ENCODE measurements at places on chromosomes 6 and 20.

DNA sequence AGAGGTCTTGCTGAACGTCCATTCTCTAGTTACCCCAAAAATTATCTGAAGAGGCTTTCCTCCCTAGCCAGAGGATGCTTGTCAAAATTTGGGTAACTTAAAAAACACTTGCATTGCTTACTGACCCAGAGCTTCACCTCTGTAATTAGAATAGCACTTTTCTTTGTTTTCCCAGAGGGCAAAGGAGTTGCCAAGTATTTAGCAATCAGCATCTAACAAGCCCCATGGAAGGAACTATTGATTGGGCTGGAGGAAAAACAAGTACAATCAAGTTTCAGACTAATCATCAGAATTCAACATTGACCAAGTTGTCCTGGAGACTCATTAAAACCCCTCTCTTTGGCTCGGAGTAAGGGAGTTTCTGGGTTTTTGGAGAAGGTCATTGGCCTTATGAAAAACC is 226.4 kb downstream of the TBC1D7 start:
- no peak for DNase-seq

- no peak for DNase-seq
These were observed 19.8 kb downstream of the SYNDIG1 start for GRCh38 chr20:24489193-24489592.

DNA sequence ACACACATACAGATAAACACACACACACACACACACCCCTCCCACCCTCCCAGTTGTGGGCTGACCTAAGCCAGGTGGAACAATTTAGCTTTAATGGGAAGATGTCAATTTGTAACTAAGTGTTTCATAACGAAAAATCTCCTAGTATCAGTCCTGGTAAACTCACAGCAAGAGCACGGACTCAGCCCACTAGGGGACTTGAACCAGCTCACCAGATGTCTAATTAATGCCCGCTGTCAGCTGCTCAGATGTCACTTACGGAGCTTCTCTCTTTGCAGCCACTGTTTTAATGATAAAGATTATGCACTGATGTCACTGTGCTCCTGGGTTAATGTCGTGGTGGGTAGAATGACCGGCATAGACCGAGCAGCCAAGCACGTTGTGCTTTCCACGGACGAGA is 116.6 kb upstream of the INSM1 start:
- no peak for DNase-seq

- no peak for DNase-seq
These were observed 21.0 kb downstream of the CST7 start for GRCh38 chr20:24970030-24970553.

- no peak for DNase-seq
These were observed 55.5 kb upstream of the CD93 start for GRCh38 chr20:23141450-23142161.

GRCh38 chr20:34564833-34565232 is 6.3 kb downstream of the MAP1LC3A start:
- DNase-seq: no peak

DNA sequence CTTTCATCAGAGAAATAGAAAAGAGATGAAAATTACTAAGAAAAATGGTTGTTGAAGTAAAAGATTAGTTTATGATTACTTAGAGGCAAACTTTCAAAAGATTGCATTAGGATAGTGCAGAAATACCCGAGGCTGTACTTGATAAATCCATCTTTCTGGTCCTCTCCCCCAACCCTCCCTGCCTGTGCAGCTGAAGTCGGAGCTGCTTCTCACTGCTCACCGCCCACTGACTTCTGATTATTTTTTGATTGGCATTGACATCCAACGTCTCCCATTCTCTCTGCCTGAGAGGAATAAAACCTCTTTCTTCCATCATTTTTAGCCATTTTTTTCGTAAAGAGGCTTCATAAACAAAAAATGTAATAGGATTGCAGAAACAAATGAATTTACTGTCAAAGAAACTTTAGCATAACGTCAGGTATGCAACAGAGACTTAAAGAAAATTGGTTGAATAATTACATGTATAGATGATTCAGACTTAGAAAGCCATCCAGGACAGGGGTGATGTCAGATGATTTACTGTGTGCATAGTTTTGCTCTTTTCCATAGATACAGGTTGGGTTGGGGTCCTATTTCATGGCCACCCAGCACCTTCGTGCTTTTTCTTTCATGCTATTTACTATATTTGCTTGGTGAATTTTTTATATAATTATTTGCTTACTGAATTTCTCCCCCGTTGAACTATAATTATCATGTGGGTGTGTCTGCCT is 53.6 kb upstream of the EDN3 start:
- DNase-seq: no peak

- DNase-seq: peak; percentile 24
These were observed 33.2 kb upstream of the PNISR start for GRCh38 chr6:99458319-99458718.

GRCh38 chr6:13384506-13384905 is 56.2 kb upstream of the TBC1D7 start:
- DNase-seq: no peak

GRCh38 chr20:19688031-19688806 is 69.8 kb upstream of the RIN2 start:
- DNase-seq: peak; percentile 71

GRCh38 chr6:51024126-51024525 is 205.5 kb downstream of the TFAP2B start:
- DNase-seq: no peak

DNA sequence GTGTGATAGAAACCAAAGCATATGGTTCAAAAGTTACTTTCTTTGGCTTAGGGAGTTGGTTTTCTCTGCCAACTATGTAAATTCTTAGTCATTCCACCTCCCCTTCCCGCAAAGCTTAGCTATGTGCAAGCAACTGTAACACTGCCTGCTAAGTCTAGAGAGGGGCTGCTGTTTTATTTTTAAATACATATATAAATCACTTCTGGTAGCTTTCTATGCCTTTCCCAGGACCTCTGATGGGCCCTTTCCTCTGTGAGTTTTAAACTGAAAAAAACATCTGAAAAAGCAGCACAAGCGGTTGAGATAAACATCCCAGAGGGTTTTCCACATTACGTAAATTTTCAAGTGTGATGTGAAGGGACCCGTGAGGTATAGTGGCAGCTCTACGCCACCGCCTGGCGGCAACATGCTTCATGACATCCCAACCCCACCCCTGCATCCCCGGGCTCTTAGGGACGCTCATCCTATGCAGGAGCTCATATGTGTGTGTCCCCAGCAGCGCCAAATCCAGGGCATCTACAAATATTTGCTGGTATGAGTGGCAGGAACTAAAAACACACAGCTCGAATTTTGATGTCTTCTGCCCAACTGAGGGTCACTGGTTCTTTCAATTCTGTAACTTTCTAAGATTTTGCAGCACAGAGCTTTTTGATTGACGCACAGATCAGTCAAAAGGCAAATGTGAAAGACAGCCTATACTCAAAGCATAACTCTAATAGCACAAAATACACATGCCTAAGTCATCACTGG is 12.7 kb downstream of the SAYSD1 start:
- peak; percentile 47 for DNase-seq

DNA sequence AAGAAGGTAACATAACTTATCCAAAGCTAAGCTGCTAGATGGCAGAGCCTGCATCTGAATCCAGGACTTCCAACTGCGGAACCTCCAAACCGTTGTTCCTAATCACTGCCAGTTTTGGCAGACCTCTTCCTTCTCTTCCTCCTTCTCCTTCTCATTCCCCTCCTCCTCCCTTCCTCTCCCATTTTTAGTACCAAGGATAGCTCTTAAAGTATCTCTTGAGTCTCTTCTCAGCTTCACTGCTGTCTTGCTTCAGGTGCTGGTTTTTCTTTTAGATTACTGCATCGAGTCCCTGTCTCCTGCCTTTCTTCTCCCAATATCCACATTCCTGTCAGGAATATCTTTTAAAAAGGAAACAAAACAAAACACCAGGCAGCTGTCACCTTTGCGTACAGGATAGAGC is 77.1 kb downstream of the CDYL start:
- no peak for DNase-seq

- DNase-seq: no peak
These were observed 161.8 kb downstream of the LRFN2 start for GRCh38 chr6:40425192-40425919.

DNA sequence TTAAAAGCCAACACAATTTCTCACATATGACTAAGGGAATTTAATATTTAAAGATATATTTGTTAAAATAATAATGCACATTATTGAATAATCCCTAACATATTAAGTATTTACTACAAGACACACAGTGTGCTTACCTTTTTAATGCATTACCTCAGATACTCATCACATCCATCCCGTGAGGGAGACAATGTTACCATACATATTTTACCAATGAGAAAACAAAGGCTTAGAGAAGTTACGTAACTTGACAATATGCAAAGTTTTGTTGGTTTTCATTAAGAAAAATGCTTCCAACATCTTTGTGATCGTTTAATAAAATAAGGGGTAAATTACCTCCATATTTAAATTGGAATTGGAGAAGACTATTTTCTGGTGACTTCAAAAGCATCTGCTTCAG is 4.3 kb downstream of the IFNGR1 start:
- DNase-seq: no peak

DNA sequence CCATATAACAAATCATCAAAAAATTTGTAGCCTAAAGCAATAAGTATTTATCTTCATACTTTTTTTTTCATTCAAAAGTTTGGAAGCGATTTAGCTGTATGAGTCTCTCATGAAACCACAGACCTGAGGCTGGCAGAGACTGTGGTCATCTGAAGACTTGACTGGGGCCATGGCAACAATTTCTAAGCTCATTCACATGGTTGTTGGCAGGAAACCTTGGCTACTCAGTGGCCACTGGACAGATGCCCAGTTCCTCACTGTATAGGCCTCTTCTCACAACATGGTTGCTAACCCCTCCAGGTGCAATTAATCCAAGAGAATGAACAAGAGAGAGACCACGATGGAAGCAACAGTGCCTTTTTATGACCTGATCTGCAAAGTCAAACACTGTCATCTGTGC is 235.9 kb downstream of the BTBD3 start:
- no peak for DNase-seq

DNA sequence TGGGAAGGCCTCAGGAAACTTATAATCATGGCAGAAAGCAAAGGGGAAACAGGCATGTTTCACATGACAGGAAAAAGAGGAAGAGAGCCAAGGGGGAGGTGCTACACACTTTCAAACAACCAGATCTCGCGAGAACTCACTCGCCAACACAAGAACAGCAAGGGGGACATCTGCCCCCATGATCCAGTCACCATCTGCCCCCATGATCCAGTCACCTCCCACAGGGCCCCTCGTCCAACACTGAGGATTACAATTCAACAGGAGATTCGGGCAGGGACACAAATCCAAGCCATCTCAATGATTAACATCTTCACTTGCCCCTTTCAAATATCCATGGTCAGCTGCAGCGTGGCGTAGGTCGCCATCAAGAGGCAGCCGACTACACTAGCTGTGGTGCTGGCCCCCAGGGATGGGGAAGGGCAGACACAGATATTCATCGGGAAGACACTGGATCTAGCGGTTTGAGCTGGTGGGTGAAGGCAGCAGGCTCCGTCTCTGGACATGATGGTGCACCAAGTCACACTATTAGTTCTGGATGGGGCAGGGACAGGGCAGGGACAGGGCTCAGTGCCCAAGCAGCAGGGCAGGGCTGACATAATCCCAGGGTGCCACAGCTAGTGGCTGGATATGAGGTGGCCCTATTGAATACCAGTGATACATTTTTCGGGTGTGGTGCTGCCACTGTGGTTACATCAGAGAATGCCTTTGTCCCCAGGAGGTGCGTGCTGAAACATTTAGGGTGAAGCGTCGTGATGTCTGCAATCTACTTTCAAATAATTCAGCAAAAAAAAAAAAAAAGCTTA is 31.6 kb downstream of the TUBB2B start:
- DNase-seq: peak; percentile 15

GRCh38 chr6:71979911-71980310 is 93.6 kb downstream of the RIMS1 start:
- no peak for DNase-seq

DNA sequence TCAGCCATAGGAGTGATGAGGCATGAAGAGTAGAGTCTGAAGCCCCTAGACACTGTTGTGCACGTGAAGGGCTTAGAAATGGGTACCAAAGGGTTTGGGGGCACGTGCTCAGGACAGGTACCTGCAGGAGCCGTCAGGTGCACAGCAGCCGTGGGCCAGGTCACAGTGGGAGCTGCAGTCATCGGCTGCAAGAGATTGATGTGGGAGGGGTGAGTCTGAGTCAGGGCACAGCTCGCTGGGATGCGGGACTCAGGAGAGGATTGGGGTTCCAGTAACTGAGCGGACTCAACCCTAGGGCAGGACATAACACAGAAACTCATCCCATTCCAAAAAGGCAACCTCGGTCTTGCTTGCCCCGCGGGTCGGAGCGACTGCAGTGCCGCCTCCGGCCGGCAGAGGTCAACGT is 1.1 kb downstream of the DLK2 start:
- peak; percentile 92 for DNase-seq

DNA sequence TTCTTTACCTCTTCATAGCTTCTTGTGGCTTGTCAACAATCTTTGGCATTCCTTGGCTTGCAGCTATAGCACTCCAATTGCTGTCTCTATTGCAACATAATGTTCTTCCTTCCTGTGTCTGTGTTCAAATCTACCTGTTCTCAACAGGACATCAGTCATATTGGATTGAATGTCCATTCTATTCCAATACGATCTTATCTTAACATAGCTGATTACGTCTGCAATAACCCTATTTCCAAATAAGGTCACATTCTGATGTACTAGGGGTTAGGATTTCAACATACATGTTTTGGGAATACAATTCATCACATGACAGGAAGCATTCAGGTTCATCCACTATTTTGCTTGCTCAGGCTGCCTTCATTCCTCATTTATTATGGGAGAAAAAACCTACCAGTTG is 684.4 kb upstream of the CITED2 start:
- no peak for DNase-seq

GRCh38 chr20:4326195-4327065 is 311.1 kb upstream of the RNF24 start:
- DNase-seq: peak; percentile 19

- DNase-seq: peak; percentile 32
These were observed 10.3 kb upstream of the BLCAP start for GRCh38 chr20:37538003-37538402.

DNA sequence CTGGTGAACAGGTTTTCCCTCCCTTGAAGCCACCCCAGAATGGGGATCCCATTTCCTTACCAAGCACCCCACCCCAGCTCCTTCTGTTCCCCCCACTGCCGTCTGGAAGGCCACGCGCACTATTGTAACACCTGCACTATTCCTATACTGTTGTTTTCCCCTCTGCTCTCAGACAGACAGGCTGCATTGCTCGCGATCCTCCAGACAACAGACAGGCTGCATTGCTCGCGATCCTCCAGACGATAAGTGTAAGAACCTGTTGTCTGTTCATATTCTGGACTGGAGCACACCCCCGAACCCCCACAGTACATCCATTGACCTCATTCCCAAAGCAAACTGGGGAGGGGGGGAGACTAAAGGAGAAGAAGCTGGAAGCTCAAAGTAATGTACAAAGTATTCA is 72.7 kb downstream of the LY86 start:
- no peak for DNase-seq

Data from suppressor macrophage (primary cell).